Heart left ventricle (tissue), 16 donors: ENCODE measurements at places on chromosomes 11 and 22. TPM values are rescaled to one million over a fixed set of nuclear protein-coding genes. Genes with fewer than 3 reads are reported as not detected.
A peak's percentile ranks its signal among the peaks of the same experiment; 100 is the strongest.

- peak; percentile 61 for DNase-seq
Measured at GRCh38 chr11:46658259-46658658, 40.9 kb downstream of the ATG13 start.

GRCh38 chr11:86355256-86355655 lies 19.4 kb upstream of the CCDC81 start:
- DNase-seq = no peak

GRCh38 chr22:40330615-40331014 lies 15.7 kb upstream of the ADSL start:
- no peak for DNase-seq

JRKL gene
- polyA plus RNA-seq = 5.1 TPM

DNA sequence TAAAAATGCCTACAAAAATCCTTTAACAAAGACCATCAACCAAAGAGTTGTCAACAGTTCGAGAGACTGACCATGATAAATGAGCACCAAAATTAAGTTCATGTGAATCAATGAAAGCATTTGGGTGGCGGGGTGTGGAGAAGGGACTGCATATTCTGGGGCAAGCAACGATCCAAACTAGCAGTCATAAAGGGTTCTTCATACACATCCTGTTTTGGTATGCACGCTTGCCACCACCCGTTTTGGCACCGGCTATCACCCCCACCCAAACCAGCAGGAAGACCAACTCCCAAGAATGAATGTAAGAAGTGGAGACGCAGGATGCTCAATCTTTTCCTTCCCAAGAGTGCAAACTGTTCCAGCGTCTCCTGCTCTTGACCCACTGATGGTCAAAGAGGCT lies 80.8 kb downstream of the SGSM3 start:
- no peak for DNase-seq

CARD10 gene
- polyA plus RNA-seq = 7.8 TPM

DENND5A gene
- 94.2 TPM for polyA plus RNA-seq

- no peak for DNase-seq
Measured at GRCh38 chr22:17120711-17121232, 388 bp downstream of the TMEM121B start.

- DNase-seq = peak; percentile 16
Measured at GRCh38 chr11:76791861-76792260, 8.7 kb downstream of the TSKU start.

OR51I1 gene
- not detected for polyA plus RNA-seq

GRCh38 chr11:19060629-19061028 lies at the start of gene MRGPRX2:
MRGPRX2 (minus strand) TSS chr11:19060717; CDS start chr11:19056402, 4,315 bp downstream.
- no peak for DNase-seq

DNA sequence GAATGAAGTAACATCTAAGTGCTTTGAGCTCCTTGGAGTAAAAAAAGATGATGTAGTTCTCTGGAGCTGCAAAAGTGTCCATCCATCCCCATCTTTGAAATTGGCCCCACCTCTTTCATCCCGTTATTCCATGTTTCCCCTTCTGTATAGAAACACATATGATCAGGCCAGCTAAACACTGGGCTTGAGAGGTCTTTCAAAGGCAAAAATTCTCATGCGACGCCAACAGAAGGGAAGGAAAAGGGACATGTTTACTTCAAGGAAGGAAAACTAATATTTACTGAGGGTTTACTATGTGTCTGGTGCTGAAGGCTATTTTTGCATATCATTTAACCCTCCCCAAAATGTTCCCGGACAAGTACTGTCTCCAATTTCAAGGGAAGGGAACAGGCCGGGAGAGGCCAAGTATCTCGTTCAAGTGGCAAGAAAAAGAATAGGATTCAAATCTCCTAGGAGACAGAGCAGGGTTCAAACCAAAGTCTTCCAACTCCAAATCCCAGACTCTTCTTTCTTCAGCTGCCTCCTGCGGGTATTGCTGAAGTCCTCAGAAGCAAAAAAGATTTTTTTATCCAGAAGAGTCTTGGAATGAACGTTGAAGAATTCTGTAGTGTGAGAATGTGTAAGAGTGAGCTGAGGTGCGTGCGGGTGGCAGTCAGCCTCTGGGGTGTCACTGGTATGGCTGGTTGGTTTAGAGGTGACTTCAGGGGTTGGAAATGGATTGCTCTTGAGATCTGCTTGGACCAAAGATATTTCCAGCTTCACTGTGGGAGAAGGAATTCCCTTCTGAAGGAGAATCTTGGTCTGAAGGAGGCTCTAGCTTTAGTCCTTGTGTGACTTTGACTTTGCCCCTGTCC lies 10.1 kb downstream of the TECTA start:
- no peak for DNase-seq

- peak; percentile 81 for DNase-seq
Measured at GRCh38 chr11:72413914-72414628, 20.3 kb downstream of the CLPB start.

DNA sequence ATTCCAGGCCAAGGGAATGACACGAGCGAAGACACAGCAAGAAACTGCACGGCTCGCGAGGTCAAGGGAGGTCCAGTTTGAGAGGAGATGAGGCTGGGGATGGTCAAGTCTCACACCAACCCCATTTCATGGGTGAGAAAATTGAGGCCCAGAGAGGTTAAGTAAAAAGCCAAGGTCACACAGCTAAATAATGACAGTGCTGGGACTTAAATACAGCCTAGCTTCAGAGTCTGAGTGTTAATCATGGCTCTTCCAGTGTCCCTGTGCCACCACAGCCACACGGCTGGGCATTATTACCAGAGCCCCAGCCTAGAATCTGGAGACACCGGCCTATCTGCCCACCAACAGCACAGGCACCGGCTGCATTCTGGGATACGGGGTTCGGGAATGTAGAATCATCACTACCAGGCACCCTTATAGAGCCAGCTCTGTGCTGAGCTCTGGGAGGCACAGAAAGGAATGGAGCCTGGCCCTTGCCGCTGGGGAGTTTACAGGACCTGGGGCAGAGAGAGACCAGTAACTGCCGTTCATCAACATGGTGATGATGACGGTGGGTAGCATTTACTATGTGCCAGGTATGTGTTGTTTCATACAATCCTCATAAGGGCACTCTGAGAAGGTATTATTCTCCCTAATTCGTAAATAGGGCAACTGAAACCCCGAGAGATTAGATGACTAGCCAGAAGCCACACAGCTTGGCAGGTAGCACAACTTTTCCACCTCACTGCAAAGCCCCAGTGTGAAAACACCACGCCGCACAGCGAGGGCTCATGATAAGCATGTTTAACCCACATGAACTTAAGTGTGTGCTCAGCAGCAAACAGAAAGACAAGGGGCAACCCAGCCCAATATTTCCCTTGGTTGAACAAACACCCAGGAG lies 51.8 kb downstream of the CD6 start:
- DNase-seq = no peak
